ENCODE measurements at places on chromosomes 5 and 9.
A peak's percentile ranks its signal among the peaks of the same experiment; 100 is the strongest.

GRCh38 chr9:79189511-79189924 lies 382.2 kb upstream of the TLE4 start:
- DNase-seq, result peak; percentile 54

- DNase-seq, result no peak
Measured at GRCh38 chr9:90972057-90972456, 170.4 kb downstream of the SYK start.

GRCh38 chr5:109682383-109682782 lies 7.3 kb upstream of the MAN2A1 start:
- DNase-seq, result no peak

DNA sequence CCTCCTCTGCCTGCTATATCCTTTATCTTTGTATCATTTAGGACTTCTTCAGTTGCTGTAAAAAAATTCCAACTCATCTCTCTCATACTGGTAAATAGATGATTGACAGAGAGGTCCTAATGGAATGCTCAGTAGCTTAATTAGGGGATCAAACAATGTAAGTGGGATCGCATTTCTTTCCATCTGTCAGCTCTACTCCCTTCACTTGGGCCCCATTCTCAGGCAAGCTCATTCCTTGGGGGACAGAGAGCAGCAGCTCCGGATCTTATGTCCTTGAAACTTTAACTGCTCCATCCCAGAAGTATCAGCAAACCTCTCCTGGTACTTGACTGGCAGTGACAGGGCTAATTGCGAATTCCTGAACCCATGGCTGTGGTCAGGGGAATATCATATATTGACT lies 146.7 kb downstream of the YTHDC2 start:
- no peak for DNase-seq

DNA sequence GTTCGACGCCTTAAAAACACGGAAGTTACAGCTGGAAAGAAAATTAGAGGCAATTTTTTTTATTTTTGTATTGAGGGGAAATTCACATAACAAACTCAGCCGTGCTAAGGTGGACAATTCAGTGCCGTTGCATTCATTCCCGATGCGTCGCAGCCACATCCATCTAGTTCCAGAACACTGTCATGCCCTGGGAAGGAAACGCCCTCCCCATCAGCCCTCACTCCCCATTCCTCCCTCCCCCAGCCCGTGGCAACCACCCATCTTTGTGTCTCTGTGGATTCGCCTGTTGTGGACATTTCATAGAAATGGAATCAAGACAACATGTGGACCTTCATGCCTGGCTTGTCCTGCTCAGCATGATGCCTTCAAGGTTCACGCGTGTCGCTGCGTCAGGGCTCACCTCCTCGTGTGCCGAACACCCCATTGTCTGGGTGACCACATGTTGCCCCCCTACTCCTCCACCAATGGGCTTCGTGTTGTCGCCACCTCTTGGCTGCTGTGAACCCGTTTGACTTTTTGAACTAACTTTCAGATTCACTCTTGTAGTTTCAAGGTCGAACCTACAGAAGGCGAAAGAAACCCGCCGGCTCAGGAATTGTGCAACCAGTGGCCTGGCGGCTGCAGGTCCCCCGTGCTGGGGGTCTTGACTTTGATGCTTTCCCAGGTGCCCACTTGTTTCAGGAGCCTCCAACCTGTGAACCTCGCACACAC lies 17.4 kb upstream of the CAMSAP1 start:
- DNase-seq, result no peak

Measured in non-pigmented ciliary epithelial cell (primary cell).